ENCODE measurements at places on chromosomes 1 and 21.

DNA sequence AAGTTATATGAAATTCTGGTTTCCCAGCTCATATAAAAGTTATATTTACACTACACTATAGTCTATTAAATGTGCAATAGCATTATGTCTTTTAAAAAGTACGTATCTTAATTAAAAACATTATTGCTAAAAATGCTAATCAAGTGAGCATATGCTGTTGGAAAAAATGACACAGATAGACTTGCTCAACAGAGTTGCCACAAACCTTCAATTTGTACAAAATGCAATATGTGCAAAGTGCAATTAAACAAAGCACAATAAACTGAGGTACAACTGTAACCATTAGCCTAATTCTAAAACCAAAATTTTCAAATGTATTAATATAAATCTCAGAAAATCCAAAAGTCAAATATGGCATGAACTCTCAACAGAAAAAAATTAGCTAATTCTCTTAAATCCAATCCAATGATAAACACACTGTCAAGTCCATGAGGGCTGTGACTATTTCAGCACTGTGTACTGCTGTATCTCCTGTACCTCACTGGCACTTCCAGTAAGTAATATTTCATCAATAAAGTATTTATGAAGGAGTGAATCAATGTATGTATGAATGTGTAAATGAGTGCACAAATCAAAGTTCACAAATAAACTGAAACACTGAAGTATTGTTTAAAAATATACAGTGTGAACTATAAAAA lies 116.3 kb downstream of the AKT3 start:
- H3K4me3 ChIP-seq: no peak overlapping the region
- no peak overlapping the region for H3K27ac ChIP-seq
- H3K4me1 ChIP-seq: peaks cover 9% of the 10 kb centered on the region
- H3K27me3 ChIP-seq: no peaks in the 10 kb centered on the region
- peaks cover 5% of the 10 kb centered on the region for H3K36me3 ChIP-seq

DNA sequence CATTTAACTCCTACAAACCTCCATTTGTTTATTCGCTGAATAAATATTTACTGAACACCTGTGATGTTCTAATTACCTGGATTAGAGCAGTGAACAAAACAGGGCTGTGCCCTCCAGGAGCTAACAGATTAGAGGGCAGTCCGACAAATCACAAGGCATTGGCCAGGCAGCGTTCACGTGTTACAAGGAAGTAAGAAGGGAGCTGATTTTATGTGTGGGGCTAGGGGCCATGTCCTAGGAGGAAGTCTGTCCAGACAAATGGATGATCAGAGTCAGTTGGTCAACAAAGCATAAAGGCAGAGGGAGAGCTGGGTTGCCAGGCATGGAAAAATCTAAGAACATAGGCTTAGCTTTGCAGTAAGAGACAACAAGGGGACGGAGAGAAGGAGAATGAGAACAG lies 57.3 kb upstream of the BACE2 start:
- no peaks in the 10 kb centered on the region for H3K36me3 ChIP-seq
- no peak for DNase-seq
- no peak overlapping the region for H3K27ac ChIP-seq
- no peak overlapping the region for H3K4me3 ChIP-seq
- peaks cover 20% of the 10 kb centered on the region for H3K4me1 ChIP-seq
- peaks cover 9% of the 10 kb centered on the region for H3K27me3 ChIP-seq

- DNase-seq: peak; percentile 53
- peak overlapping the region; percentile 87 for H3K27ac ChIP-seq
- no peaks in the 10 kb centered on the region for H3K27me3 ChIP-seq
- peaks cover 26% of the 10 kb centered on the region for H3K4me1 ChIP-seq
- peaks cover 28% of the 10 kb centered on the region for H3K36me3 ChIP-seq
These were observed 546 bp downstream of the DONSON start for GRCh38 chr21:33587792-33588484.

- H3K4me1 ChIP-seq: no peaks in the 10 kb centered on the region
- H3K4me3 ChIP-seq: no peak overlapping the region
- no peaks in the 10 kb centered on the region for H3K27me3 ChIP-seq
- no peak for DNase-seq
- H3K27ac ChIP-seq: no peak overlapping the region
- H3K36me3 ChIP-seq: no peaks in the 10 kb centered on the region
These were observed 168.1 kb upstream of the SNX7 start for GRCh38 chr1:98493469-98493868.

DNA sequence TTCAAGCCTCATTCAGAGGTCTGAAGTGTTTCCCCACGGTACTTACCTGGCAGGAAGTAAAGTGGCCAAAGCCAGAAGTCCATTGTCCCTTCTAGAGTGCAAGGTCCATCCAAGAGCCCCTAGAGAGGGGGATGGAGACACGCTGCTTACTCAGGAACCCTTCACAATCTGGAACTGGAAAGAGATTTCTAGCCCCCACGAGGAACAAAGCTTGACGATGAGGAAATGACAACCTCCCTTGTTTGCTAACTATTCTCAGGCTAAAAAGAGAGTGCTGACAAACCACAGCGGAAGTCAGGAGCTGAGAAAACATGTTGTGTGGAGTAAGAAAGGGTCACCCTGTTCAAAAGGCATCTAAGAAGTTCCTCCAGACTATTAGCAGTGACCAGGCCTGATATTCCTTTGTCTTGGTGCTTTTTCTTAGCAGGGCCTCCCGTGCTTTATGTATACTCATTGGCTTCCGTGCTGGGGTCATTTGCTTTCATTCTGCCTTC lies at the start of gene FCMR:
TSS of gene FCMR (minus strand) at position 170 of the 494 bp plus-strand sequence. CDS start at position 83, 87 bp downstream.
- peaks cover 24% of the 10 kb centered on the region for H3K36me3 ChIP-seq
- H3K27ac ChIP-seq: no peak within 1 kb of the TSS
- H3K27me3 ChIP-seq: no peaks in the 10 kb centered on the region

GRCh38 chr1:27577504-27578188 lies 26.3 kb downstream of the AHDC1 start:
- H3K4me3 ChIP-seq: no peak overlapping the region
- peaks cover 2% of the 10 kb centered on the region for H3K4me1 ChIP-seq
- peaks cover 11% of the 10 kb centered on the region for H3K27me3 ChIP-seq
- no peak for DNase-seq
- H3K27ac ChIP-seq: no peak overlapping the region
- H3K36me3 ChIP-seq: peaks cover 6% of the 10 kb centered on the region

GRCh38 chr1:50878434-50878833 lies 81.6 kb downstream of the FAF1 start:
- H3K4me3 ChIP-seq: no peak overlapping the region
- H3K27me3 ChIP-seq: no peaks in the 10 kb centered on the region
- no peak for DNase-seq
- no peak overlapping the region for H3K27ac ChIP-seq
- peaks cover 3% of the 10 kb centered on the region for H3K36me3 ChIP-seq

- no peaks in the 10 kb centered on the region for H3K27me3 ChIP-seq
- no peak for DNase-seq
- H3K4me3 ChIP-seq: no peak overlapping the region
- no peaks in the 10 kb centered on the region for H3K4me1 ChIP-seq
These were observed 43.9 kb downstream of the COQ8A start for GRCh38 chr1:226983992-226984364.

DNA sequence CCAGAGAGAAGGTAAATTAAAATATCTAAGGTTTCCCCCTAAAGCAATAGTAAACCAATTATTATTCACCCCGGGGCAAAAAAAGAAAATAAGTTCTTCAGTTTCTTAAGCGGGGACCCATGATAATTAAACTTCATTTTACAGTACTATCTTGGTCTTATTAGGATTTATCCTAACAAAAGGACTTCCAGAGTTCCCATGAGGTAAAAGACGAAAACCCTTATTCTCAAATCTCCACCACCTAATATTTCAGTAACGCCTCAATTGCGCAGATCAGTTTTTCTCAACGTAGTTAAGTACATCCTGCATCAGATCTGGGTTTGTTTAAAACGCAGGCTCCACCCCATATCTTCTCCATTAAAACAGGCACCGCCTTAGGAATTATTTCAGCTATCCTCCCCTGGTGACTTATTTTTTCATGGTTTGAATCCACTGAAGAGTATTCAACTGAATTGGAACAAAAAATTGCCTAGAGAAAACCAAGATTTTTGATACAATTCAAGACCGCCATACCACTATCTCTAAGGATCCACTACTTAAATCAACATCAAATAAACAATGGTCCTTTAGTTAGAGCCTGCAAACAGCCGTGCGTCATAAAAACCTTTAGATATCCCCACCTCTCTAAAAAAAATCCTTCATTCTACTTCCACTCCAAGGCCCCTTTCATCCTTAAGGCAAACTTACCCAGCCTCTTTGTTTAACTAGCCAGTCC lies 1.7 kb downstream of the MCL1 start:
- H3K27ac ChIP-seq: peak overlapping the region; percentile 94
- H3K4me1 ChIP-seq: peaks cover 52% of the 10 kb centered on the region
- peaks cover 65% of the 10 kb centered on the region for H3K36me3 ChIP-seq
- peak overlapping the region; percentile 97 for H3K4me3 ChIP-seq
- DNase-seq: peak; percentile 48
